ENCODE measurements at places on chromosomes 13 and 19.

DNA sequence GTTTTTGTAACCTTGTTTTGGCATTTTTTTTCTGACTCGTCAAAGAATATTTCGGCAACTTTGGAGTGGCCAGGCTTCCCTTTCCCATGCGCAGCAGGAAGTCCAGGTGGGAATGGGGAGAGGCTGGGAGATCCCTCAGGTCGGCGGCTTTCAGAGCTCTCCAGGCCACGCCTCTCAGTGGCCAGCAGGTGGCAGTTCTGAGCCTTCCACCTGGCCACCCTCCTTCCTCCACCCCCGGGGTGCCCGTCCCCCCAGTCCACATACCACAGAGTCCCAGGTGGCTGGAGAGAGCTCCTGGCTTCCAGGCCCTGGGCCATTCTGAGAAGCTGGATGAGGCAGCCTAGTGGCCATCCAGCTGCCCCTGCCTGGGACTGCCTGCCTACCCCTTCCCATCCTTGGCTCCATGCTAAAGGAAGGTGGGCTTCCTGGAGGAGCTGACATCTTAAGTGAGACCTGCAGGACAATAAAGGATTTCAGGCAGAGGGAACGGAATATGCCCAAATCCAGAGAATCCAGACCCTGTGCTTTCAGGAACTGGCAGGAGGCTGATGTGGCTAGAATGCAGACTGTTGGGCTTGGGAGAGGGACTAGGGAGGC lies 46.3 kb downstream of the CCNE1 start:
- peak; percentile 58 for DNase-seq

- no peak for DNase-seq
Observed at GRCh38 chr19:32041681-32042292, 303.6 kb upstream of the ZNF507 start.

- DNase-seq = no peak
Observed at GRCh38 chr19:33194886-33195644, 935 bp downstream of the LRP3 start.

GRCh38 chr13:43357564-43357963 lies 334.2 kb downstream of the DNAJC15 start:
- DNase-seq = no peak

DNA sequence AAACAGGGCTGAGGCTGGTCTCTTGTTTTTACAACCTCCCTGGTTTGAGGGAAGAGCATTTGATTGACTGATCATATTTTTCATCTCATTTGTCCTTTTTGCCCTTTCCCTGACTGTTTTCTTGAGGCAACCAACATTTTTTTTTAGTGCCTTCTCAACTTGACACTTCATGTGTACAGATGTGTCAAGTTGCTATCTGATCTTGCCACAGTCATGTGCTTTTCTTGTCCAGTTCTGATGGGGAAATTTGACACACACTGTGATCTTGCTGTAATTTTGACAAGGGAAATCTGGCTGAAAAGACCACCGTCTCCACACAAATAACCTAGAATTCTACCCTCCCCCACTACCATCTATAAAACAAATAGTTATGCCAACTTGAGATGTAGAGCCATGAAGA lies 329.6 kb downstream of the KCTD12 start:
- DNase-seq = no peak

GRCh38 chr19:19668230-19669012 lies at the start of gene ZNF101:
Gene ZNF101, plus strand, starts transcription at chr19:19668839. Its CDS starts 125 bp downstream, at chr19:19668964.
- peak; percentile 96 for DNase-seq

- no peak for DNase-seq
Observed at GRCh38 chr19:16021796-16022195, 54.5 kb upstream of the TPM4 start.

- DNase-seq = no peak
Observed at GRCh38 chr19:41095703-41096102, 7.5 kb downstream of the CYP2A13 start.

GRCh38 chr19:11197291-11198174 lies at the start of gene KANK2:
Gene KANK2, minus strand, starts transcription at chr19:11197545. Its CDS starts 3,034 bp downstream, at chr19:11194511.
- peak; percentile 99 for DNase-seq
